NCI-H187 (cell line): ENCODE measurements at places on chromosomes 5 and 9.

DNA sequence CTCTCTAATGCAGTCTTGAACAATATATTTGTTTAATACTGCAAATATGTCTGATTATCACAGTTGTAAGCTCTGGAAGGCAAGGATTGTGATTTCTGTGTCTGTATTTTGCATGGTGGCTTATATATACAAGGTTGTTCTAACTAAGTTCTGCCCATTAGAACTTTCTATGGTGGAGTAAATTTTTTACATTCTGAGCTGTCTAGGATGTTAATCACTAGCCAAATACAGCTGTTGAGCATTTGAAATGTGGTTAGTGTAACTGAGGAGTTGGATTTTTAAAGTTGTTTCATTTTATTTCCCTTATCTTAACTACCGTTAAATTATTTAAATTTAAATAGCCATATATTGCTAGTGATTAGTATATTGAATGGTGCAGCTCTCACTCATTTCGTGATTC is 64.3 kb upstream of the DMRTA1 start:
- DNase-seq = no peak

GRCh38 chr5:10642367-10642766 is 78.5 kb downstream of the ANKRD33B start:
- no peak for DNase-seq

- DNase-seq = peak; percentile 39
Observed at GRCh38 chr5:133371371-133372155, 240.8 kb downstream of the FSTL4 start.

DNA sequence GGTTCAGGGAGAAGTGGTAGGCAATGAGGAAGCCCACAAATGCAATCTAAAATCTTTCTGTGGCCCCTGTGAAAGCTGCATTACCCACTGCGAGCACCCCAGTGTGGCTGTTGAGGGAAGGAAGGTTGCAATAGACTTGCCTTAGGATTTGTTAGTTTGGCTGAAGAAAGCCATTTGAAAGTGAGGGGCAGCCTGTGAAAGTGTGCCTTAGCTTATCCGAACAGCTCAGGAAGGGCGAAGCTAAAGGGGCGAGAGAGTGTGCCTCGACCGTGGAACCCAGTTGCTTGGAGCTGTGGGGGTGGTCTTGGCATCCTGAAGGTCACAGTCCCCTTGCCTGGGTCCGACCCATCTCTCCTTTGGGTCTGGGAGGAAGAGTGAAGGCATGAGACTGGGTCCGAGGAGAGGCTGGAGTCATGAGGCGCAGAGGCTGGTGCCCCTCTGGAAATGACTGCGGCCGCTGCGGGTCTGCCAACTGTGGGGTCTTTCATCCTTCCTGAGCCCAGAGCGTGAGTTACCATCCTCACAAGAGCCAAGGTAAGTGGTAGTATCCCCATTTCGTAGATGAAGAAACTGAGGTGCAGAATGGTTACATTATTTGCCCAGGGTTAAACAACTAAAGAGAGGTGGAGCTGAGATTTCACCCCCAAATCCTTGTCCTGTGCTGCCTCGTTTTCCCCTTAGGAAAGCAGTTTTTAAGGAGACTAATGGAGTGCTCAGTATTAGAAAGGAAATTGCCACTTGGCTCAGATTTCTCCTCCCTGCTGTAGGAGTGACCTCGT is 24.4 kb downstream of the SLC25A25 start:
- DNase-seq = no peak

DNA sequence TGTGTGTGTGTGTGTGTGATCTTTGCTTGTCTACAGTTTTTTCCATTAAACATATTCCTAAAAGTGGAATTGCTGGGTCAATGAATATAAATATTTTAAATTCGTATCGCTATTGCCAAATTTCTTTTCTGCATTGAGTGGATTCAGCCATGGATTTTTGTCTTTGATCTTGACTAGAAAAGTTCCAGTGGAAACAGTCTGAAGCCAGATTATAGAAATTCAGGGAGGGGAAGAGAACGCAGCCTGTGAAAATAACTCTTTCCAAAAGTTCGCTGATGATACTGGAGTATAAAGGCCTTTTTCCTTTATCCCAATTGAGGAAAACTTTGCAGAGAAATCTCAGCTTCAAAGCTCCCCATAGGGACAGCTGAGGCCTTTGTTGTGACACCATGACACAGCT is 292.3 kb upstream of the CD180 start:
- DNase-seq = no peak

DNA sequence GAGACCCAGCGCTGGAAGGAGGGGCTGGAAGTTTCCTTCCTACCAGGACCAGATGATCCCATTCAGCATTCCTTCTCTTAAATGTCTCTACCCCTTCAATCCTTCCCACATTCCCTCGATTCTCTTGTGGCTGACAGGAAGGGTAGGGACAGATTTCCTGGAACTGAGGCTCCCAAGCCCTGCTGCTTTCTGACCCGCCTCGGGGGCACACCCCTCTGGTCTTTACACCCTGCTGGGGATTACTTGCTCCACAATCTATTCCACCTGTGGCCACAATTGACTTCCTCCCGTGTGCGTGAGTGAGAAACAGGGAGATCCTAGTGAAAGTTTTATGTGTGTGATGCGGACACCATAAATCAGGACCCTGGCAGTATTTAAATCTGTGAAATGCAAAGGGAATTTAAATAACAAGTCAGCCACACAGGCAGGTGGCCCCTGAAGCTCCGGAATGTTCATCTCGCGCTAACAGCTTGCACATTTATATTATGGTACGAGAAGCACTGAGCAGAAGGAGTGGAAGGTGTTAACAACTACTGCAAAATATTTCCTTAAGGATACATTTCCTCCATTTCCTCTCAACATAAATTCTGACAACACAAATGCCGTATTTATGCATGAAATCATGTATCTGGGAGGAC is 237.5 kb downstream of the SLIT3 start:
- DNase-seq = no peak
